ENCODE measurements at places on chromosomes 3 and 15.
A peak's percentile ranks its signal among the peaks of the same experiment; 100 is the strongest.

DNA sequence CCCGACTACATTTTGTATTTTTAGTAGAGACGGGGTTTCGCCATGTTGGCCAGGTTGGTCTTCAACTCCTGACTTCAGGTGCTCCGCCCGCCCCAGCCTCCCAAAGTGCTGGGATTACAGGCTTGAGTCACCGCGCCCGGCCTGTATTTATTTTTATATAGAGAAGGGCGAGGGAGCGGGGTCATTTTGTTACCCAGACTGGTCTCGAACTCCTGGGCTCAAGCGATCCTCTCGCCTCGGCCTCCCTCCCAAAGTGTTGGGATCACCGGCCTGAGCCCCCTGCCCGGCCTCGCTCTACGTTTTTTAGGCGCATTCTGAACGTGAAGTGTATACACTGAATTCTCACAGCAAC is 514 bp upstream of the PPP4R2 start:
- peak overlapping the region; percentile 87 for H3K4me3 ChIP-seq
- H3K27ac ChIP-seq = peak overlapping the region; percentile 96
- DNase-seq = no peak
- H3K36me3 ChIP-seq = peaks cover 31% of the 10 kb centered on the region
- H3K27me3 ChIP-seq = no peaks in the 10 kb centered on the region

DNA sequence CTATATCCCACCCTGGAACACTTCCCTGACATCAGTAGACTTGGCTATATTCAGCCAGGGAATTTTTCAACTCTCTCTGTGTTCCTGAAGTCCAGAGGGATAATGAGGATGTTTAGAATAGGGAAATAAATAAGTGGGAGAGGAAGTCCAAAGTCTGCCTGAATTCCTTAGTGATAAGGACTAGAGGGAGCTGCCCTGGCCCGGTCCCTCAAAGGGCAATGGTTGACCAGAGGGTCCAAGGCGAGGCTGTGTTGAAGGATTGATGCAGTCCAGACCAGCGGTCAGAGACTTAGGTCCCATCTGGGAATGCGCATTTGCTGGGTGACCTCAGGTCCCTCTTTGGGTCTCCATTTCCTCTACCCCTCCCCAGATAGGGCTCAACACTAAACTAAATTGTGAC is 7.9 kb downstream of the VIPR1 start:
- H3K4me3 ChIP-seq = no peak overlapping the region
- H3K4me1 ChIP-seq = no peaks in the 10 kb centered on the region
- no peaks in the 10 kb centered on the region for H3K36me3 ChIP-seq

DNA sequence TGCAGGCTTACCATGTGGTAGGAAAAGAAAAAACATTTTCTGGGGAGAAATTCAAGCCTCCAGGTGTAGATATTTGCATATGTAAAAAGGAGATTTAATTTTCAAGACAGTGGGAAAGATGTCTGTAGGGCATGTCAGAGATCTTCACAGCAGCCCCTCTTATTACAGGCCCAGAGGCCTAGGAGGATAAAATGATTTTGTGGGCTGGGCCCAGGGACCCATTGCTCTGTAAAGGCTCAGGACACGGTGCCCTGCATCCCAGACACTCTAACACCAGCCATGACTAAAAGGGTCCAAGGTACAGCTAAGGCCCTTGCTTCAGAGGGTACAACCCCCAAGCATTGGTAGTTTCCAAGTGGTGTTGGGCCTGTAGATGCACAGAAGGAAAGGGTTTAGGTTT is 680.1 kb downstream of the IGSF11 start:
- no peak overlapping the region for H3K4me3 ChIP-seq
- no peaks in the 10 kb centered on the region for H3K27me3 ChIP-seq
- H3K36me3 ChIP-seq = no peaks in the 10 kb centered on the region
- no peak overlapping the region for H3K27ac ChIP-seq
- no peaks in the 10 kb centered on the region for H3K4me1 ChIP-seq

DNA sequence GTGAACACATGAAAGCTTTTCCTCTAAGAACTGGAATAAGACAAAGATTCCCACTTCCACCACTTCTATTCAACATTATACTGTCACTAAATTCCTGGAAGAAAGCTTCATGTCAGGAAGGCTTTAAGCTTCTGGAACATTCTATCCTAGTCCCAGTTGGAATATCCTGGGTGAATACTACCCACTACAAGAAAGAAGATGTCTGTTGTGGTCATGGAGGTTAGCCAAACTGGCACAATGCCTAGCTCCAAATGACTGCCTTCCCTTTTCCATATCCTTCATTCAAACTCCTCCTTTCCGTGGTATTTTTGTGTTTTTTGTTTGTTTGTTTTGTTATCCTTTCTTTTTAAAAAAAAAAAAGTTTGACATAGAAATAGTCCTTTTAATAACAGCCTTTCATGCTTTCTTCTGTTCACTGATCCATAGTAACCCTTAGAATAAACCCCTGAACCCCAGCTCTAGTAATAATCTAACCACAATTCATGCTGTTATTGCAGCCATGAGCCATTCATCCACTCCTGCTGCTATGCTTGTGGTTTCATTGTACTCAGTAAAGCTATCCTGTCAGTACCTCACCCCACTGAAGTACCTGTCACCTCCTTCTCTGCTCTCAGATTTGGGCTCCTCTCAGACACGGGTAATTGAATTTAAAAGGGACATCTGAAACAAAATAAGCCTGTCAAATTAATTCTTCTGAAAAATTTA is 447.5 kb downstream of the IGSF11 start:
- no peaks in the 10 kb centered on the region for H3K27me3 ChIP-seq
- DNase-seq = no peak
- H3K4me3 ChIP-seq = no peak overlapping the region
- H3K36me3 ChIP-seq = no peaks in the 10 kb centered on the region
- no peaks in the 10 kb centered on the region for H3K4me1 ChIP-seq
- H3K27ac ChIP-seq = no peak overlapping the region

DNA sequence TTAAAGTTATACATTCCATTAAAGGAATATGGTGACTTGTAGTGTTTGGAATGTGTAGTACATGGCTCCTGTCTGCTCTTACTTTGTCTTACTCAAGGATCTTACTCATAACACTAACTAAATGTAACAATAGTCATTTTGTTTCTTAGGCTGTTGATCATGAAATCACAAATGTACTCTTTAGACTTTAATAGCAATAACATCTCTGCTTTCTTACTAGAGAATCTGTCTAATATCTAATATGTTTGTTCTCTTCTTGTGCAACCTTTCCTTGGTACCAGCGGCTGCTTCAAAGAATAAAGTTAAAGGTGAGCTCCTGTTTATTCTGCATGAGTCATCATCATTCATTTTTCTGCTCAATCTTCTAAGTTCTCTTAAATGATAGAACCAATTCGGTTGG is 767.5 kb downstream of the CADM2 start:
- no peak overlapping the region for H3K4me3 ChIP-seq
- no peak overlapping the region for H3K27ac ChIP-seq
- H3K27me3 ChIP-seq = no peaks in the 10 kb centered on the region
- no peaks in the 10 kb centered on the region for H3K4me1 ChIP-seq

- no peak overlapping the region for H3K27ac ChIP-seq
- no peak for DNase-seq
- H3K4me1 ChIP-seq = no peaks in the 10 kb centered on the region
- H3K4me3 ChIP-seq = no peak overlapping the region
- no peaks in the 10 kb centered on the region for H3K27me3 ChIP-seq
Measured at GRCh38 chr15:58562135-58562534, 130.3 kb downstream of the LIPC start.

Measured in neural progenitor cell (in vitro differentiated cells).